ENCODE measurements at places on chromosomes 12 and 14.

GRCh38 chr12:91507754-91508153 is 325.1 kb upstream of the DCN start:
- DNase-seq: no peak

DNA sequence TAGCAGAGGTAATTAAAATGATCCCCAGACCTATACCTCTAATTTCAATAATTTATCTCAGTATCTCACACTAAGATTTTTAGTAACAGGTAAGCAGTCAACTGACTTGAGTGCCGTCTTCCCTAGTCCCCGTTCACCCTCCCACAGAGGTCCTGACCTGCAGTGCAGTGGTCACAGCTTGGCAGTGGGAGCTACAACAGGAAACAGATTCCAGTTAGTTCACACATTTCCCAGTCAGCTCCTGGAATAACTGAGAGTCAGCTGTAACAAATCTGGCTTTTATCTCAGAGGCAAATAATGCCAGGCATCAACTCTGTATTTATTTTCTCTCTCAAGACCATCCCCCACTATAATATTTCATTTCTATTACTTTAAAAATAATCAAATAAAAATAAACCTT is 308.2 kb downstream of the ATP23 start:
- DNase-seq: no peak

DNA sequence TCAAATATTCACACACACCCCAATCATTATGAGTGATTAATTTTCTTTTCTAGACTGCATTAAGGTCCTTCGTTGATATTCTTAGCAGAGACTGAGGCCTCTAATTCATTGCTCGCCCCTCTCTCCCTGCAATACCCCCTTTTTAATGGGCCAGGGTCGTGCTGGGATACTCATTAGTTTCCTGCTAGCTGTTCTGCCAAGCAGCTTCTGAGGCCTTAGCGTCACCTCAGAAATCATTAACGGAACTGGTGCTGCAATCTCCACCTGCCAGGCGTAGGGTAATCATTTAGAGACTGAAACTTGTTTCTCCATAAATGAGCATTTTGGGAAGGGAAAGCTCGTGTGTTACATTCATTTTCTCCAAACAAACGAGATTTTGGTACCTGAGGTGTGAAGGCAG is 1054.7 kb downstream of the GALC start:
- DNase-seq: no peak

- DNase-seq: no peak
These were observed 81.6 kb downstream of the IPO8 start for GRCh38 chr12:30614031-30614430.

DNA sequence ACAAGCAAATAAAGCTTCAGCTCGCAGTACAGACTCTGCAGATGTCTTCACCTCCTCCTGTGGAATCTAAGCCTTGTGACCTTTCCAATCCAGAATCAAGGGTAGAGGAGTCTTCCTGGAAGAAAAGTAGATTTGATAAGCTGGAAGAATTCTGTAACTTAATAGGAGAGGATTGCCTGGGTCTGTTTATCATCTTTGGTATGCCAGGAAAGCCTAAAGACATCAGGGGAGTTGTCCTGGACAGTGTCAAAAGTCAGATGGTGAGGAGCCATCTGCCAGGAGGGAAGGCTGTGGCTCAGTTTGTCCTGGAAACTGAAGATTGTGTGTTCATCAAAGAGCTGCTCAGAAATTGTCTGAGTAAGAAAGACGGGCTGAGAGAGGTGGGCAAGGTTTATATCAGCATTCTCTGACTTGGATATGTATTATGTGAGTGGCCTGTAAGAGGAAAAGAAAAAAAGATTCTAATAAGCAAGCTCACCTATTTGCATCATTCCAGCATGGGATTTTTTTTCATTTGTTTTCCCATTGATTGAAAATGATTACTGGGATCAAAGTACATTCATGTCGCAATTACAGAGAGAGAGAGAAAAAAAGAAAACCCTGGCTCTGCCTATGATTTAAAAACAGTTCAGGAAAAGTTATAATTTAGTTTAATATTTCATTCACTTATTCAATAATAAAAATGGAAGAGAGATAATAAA is 767 bp downstream of the REP15 start:
- DNase-seq: no peak

- DNase-seq: no peak
These were observed 79.5 kb upstream of the CCDC198 start for GRCh38 chr14:57573173-57573572.

DNA sequence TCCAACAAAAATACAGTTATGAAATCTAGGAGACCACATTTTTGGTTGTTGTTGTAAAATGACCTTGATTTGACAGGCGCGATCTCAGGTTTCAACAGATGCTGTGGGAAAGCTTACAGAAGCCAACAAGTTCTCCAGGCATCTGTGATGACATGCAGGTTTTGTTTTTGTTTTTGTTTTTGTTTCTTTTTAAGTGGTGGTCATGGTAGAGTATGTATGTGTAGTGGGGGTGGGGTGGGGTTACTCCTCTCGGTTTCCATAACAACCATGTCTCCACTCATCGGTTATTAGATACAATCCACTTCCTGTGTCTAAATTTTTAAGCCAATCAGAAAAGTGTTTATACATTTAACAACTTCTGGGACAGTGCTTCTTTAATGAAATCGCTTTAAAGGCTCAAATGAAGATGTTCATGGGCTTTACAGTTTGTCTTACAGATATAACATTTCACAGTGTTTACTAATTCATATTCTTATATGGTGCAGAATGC is 199.9 kb upstream of the FOXN3 start:
- no peak for DNase-seq

DNA sequence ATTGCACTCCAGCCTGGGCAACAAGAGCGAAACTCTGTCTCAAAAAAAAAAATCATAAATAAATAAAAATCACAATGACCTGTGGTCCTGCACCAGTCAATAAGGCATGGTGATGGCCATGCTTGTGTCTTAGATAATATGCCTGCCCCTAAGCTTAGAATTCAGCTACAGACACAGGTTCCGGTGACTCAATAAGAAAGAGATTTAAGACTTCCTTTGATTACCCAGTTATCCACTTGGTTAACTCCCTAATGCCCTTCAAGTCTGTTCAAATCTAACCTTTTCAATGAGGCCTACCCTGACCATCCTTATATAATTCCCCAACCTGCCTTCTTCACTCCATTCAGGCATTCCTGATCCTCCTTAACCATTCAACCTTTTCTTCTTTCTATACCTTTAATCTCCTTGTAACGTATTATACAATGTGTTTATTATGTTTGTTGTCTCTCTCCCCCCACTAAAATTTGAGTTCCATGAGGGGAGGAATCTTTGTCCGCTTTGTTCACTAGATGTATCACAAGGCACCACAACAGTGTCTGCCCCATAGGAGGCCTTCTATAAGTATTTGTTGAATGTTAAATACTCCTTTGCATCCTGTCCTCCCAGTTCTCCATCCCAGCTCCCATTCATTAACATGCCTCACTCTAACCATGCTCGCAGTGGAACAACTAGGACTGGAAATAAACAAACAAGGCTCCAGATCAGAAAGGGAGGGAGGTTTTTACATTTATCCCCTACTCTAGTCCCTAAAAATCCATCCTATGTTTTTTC is 8.9 kb downstream of the MAP4K5 start:
- no peak for DNase-seq

DNA sequence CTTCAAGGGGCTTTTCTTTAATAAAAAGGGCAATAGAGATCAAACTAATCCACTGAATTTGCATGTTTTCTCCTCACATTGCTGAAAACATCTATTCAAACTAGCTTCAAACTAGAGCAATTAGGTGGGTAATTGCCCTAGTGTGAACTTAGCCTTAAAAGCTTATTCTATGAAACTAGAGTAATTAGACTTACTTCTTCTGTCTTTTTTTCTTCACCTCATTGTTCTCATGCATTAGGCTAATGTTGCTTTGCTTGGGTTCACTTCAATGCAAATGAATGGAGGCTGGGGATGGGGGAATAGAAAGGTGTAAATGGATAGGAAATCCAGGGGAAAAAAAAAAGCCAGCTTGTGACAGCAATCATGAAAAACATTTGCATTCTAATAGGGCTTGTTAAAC is 414.8 kb upstream of the LMO3 start:
- DNase-seq: no peak

- no peak for DNase-seq
These were observed 61.6 kb downstream of the BEGAIN start for GRCh38 chr14:100525615-100526014.

- no peak for DNase-seq
These were observed 1.5 kb upstream of the KCNH3 start for GRCh38 chr12:49537231-49537751.

- no peak for DNase-seq
These were observed 798.0 kb upstream of the MGAT4C start for GRCh38 chr12:87054226-87054625.

DNA sequence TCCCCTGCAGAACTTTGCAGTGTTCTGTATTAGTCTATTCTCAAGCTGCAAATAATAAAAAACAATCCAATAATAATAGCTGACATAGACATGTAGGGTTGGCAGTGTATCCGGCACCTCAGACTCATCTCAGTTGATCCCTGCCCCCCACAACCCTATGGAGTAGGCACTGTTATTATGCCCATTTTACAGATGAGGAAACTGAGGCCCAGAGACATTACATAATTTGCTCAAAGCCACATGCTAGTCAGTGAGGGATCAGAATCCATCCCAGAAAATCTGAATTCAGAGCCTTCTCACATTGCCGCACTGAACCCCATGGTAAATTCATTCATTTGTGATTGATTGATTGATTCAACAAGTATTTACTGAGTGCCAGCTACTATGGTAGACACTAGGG is 226.6 kb upstream of the PWP1 start:
- DNase-seq: no peak

- no peak for DNase-seq
These were observed 460.4 kb upstream of the TBX3 start for GRCh38 chr12:115144425-115144824.

DNA sequence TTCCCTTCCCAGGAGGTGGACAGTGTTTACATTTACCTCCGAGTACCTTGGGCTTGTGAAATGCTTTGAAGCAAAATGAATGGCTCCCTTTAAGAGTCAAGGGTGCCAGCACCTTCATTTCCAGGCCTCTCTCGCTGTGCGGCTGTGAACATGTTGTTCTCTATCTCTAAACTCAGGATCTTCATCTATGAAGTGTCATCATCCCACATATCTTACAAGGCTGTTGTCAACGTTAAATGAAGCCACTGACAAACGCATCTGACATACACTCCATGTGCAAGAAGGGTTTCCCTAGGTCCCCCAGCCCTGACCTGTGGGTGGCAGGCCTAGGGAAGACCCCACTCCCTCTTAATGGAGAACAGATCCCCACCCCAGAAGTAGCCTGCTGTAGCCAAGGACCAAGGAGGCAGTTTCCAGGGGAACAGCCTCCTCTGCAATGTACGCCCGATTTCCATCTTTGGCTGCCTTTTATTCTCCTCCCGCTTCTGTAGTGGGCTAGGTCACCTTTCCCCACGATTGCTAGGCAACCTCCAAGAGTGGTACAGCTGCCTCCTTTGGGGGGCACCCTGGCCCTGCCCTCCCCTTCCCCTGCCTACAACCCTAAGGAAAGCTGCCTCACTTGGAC is 7.6 kb downstream of the ACTN1 start:
- DNase-seq: no peak

- no peak for DNase-seq
These were observed 119.5 kb downstream of the PAH start for GRCh38 chr12:102797528-102797927.

- no peak for DNase-seq
These were observed 316.1 kb downstream of the AACS start for GRCh38 chr12:125381373-125381772.

DNA sequence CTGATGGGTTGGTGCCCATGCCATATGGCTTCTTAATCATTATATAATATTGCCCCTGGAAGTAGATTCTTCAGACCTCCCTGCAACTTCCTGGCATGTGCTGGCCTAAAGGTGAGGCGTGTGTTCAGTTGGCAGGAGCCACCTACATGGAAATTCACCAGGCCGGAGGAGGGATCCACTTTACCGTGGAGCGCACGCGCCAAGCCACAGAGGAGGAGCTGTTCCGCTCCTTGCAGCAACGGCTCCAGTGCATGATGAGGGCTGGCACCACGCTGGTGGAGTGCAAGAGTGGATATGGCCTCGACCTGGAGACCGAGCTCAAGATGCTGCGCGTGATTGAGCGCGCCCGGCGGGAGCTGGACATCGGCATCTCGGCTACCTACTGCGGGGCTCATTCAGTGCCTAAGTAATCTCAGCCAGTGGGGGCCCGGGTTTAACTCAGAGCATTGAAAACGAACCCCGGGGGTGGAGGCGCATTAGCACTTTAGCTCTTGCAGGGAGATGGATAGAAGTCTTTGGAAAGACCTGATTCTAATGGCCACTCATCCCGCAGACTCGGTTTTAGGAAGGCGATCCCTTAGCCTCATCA is 13.5 kb downstream of the AMDHD1 start:
- DNase-seq: no peak

DNA sequence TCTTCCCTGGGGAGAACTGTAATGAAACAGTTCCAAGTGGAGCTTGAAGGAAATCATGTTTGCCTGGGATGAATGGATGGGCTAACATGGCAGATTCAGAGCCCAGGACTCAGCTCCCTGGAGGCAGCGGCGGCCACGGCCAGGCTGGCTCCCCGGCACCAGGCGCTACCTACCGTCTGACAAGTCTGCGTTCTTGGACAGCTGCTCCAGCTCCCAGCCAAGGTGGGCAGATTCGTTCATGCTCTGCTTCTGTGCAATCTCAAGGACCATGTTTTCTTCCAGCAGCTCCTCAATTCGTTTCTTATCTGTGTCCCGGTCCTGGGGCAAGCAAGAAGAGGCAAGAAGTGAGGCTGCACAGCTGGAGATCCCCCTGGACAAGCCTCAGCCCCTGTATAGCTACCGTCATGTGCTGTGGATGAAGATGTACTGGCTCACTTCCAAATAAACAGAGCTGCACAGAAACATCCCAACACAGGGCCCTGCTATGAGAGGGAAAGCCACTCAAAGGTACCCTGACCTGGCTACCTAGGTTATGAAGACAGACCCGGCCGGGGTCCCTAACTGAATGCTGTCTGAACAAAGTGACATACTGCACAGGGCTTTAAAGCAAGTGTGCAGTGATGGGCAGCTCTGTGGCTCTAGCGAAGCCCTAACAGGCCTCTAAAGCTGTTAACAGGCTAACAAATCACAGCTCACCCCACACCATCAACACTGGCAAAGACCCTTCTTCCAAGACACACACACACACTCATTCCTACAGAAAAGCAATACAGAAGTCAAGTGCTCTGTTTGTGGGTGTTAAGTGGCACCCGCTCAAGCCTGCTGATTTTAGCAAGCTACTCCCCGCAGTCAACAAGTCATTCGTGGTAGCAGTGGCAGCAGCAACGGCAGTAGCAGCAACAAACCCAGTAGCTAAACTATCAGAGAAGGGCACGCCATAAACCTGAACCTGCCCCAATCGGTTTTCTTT is 80.4 kb upstream of the GPR68 start:
- no peak for DNase-seq

Data from NCI-H187 (cell line).